ENCODE measurements at places on chromosomes 1 and 21.

GRCh38 chr1:31661856-31662255, 17.2 kb upstream of the PEF1 start:
- no peak for DNase-seq

GRCh38 chr1:24190983-24191461, 3.9 kb upstream of the IFNLR1 start:
- DNase-seq = no peak

GRCh38 chr1:89863165-89863830, 42.5 kb downstream of the LRRC8D start:
- DNase-seq = no peak

- DNase-seq = no peak
Observed at GRCh38 chr1:59695252-59695651, 119.5 kb upstream of the HOOK1 start.

GRCh38 chr21:33268393-33268736, 2.2 kb downstream of the IL10RB start:
- DNase-seq = no peak

DNA sequence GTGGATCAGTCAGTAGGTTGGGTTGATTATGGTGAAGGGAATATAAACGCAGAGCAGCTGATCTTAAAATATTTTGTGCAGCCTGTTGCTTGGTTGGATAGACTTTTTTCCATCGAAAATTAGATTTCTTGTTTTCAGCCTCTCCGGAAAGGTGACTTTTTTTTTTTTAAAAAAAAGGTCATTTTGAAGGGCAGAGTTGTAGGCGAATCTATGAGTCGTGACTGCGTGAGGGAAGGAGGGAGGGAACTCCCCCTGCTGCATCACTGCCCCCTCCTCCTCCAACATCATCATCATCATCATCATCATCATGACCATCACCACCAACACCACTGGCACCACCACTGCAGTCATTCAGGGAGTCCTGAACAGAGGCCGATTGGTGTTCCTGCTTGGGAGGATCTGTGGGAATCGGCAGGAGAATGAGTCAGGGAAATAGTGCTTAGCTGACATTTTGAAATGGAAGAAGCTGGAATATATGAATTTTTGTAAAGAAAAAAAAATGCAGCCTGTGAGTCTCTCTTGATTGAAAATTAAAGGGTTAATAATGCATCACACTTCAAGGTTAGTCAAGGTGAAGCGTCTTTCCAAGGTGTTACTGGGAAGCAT, 1.2 kb downstream of the ATP1B1 start:
- DNase-seq = peak; percentile 11

- no peak for DNase-seq
Observed at GRCh38 chr1:27331426-27331825, 9.5 kb downstream of the TMEM222 start.

GRCh38 chr1:189681252-189681919, 796.3 kb downstream of the BRINP3 start:
- DNase-seq = no peak

- no peak for DNase-seq
Observed at GRCh38 chr1:4346131-4346530, 308.3 kb upstream of the AJAP1 start.

DNA sequence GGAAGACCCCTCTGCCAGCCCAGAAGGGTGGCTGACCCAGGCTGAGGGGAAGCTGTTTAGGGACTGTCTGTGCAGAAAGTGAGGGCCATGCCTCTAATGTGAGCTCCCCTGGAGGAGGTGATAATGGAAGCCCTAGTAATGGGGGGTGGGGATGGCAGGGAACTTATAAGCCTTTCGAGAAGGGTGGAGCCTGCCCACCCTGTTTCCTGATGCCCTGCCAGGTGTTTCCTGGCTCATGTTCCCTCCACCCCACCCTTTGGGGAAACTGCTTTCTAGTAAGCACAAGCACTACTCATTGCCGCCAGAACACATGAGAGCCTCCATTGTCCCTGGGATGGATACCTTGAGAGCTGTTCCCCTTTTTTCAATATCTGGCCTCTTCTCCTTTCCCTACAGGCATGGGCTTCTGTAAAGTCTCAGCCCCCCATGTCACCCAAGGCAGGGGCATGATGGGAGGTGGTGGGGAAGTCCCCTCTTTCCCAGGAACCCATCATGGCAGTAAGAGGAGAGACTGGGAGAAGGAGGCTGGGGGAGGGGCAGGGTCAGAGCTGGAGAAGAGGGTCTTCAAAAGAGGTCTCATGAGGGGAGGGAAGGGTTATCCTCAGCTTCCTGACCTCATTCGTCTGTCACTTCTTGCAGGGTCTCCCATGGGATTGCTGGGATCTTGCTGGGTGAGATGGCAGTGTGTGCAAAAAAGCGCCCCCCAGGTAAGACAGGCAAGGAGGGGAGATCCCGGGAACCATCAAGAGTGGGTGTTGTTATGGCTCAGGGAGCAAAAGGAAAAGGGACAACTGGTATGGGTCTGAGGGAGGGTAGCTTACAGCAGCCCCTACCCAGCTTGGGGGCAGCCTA, 2.4 kb downstream of the ATP8B2 start:
- no peak for DNase-seq

DNA sequence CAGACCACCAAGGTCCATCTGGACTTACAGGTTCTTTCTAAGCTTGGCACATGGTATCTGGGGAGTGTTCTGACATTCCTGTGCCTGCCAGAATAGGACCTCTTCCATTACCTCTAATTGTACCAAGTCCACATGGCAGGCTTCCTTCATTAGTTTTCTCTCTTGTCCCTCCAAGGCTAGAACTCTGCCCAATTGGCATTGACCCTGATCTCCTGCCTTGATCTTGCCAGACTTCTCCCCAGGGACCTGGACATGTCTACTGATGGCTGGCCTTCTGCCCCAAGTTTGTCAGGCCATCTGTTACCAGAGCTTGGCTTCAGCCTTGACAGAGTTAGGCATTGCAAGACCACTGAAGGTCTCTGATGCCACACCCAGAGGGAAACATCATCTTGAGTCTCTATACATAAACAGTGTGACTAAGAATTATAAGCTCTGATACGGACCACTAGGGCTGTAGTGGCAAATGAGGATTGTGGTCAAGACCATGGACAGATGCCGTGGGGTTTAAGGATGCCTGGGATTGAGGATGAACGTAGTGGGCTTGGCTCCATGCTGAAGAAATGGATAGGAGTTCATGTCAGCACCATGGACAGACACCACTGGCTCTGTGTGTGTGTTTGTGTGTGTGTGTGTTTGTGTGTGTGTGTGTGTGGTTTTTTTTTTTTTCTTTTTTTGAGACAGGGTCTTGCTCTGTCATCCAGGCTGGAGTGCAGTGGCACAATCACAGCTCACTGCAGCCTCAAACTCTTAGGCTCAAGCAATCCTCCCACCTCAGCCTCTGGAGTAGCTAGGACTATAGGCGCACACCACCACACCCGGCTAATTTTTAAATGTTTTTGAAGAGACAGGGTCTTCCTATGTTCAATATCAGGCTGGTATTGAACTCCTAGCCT, 19.5 kb upstream of the PSMB2 start:
- no peak for DNase-seq

DNA sequence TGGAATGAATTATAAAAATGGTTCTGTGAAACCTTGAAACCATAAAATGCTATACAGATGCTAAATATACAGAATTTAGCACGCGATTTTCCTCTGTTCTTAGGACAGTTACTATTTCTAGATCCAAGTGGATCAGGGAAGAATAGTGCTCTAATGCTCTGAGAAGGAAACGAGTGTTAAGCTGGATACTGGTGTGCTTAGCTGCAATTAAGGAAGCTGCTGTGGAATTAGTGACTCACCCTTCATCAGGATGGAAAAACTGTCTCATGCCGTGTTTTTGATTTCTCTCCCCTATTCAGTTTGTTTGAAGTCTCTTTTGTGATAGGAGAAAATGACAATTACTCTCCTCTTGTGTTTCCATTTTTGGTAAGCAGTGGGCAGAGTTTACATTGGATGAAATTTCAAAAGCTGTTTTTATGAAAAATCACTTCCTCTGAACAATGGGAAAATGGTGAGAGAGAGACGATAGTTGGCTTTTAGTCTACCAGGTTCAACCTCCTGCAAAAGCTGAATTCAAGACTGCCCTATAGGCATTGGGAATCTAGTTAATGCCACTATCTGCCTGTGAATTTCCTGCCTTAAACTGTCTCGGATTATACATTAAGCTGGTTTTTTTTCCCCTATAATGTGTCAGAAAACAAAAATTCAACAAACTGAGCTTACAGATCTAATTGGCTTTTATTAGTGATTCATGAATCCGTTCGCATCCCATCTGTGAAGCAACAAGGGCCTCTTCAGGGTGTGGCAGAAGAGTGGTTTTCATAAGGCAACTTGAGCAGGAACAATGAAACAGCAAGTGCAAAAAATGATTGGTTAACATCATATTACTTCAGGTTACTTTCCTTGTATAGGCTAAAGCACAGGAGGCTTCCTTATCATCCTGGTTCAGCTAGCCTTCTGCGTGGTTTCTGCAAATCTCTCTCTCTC, 179.8 kb downstream of the ST6GALNAC3 start:
- DNase-seq = no peak
